ENCODE measurements at places on chromosomes 6 and 20.

DNA sequence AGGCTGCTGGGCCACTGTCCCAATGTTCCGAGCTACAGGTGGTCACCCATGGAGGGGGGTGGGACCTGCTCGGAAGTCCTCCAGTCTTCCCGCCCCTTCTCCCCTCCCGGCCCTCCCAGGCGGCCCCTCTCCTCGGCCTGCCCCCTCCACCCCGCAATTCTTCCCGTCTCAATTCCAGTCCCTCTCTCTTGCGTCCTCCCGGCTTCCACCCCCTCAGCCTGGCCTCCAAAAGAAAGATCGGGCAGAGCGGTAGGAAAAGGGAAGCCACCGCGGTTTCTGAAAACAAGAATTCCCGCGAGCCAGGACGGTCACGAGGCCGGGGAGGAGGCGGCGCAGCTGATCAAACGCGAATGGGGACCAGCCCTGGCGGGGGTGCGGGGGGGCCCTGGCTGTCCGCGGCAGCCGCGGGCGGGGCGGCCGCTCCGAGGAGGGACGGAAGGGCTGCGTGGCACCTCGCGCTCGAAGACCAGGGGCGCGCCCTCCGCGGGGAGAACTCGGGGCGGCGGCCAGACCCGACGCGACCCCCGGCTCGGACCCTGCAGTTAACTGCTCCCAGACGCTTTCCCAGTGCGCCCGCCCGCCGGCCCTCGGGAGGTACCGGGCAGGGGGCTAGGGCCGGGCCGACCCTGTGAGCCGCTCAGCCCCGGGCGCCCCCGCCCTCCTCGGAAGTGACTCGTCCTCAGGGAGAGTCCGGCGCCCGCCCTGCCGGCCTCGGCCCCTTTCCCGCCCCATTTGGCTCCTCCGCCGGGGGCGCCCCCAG lies 1.0 kb downstream of the PXDC1 start:
- DNase-seq: peak; percentile 63

GRCh38 chr6:158655569-158656450 lies 6.0 kb downstream of the SYTL3 start:
- no peak for DNase-seq

GRCh38 chr6:100230953-100231316 lies 233.8 kb downstream of the SIM1 start:
- DNase-seq: peak; percentile 26

DNA sequence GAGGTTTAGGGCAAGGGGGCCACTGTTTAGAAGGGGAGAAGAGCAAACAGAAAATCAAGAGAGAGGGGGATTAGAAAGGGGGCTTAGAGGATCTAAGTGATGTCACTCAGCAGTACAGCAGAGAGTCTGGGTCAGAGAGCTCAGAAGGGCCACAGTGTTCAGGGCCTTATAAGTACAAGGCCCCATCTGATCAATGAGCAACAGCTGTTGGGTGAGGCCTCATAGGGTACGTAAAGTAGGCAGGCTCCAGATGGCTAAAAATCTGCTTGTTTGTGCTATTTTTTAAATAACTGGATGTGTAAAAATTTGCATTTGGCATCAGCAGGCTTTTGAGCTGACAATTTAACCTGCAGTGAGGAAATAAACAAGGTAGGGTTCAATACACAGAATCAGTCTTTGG lies 149.8 kb downstream of the SH3BGRL2 start:
- DNase-seq: no peak

GRCh38 chr6:15614277-15614676 lies 48.6 kb downstream of the DTNBP1 start:
- DNase-seq: no peak

All from HTR-8/SVneo (cell line).